ENCODE measurements at places on chromosomes 1 and 21. TPM values are rescaled to one million over a fixed set of nuclear protein-coding genes. Genes with fewer than 3 reads are reported as not detected.

DNA sequence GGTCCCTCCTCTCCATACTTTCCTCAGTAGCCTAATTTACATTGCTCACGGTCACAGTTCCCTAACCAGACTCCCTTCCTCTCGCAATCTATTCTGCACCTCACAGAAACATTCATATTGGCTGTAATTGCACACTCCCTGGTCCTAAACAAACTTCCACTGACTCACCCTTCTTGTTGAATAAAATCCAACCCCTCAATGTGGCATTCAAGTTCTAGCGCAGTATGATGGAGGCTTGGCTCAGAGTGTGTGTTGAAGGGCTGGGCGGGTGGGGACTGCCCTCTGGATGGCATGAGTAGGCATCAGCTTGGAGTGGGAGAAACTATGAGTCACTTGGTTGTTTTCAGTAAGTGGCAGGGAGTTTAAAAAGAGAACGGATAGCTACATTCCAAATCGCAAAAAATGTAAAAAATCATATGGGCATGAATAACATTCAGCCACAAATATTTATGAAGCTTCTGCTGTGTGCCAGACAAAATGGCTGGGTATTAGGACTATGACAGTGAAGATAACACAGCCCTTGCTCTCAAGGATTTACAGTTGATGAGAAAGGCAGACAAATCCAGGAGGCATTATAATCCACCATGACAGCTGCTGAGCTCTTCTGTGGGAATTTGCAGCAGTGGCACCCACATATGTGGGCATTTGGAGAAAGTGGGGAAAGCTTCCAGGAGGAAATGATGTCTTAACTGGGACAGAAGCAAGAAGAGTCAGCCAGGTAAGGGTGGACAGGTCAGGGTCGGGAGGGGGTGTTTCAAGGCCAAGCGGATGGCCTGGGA, 42.2 kb upstream of the LYST start:
- DNase-seq, result peak; percentile 91

GRCh38 chr1:66315671-66316070, 218.3 kb upstream of the SGIP1 start:
- no peak for DNase-seq

- DNase-seq, result peak; percentile 24
Measured at GRCh38 chr1:43414634-43415223, 25.0 kb downstream of the SZT2 start.

The ARHGEF16 gene
- total RNA-seq, result not detected

The CD84 gene
- not detected for total RNA-seq

- DNase-seq, result peak; percentile 22
Measured at GRCh38 chr21:44408226-44408625, 47.1 kb upstream of the LRRC3 start.

DNA sequence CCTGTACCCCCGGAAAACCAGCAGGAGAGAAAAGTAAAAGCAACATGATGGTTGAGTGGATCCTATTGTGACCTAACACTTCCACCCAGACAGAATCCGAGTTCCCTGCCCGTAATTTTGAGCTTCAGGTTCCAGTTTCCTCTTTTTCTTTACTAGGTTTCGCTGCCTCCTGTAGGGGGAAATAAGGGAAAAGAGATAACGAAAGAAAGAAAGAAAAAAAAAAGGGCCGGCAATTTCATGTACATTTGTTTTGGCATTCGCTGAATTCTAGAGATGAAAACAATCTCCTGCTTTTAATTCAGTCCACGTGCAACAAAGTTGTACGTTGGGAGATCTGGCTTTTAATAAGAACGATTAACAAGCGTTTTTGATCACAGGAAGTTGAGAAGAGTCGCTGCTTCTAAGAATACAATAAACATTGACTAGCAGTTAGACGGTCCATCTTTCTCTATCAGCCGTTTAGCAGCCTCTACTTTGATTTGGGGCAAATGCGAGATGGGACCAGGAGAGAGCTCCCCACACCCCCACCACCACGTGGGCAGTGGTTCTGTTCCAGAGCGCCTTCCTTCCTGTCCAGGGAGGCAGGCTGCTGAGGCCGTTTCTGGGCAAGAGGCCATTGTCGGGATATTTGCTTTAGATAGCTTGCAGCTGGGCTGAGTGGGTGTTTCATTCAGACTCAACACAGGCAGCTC, 155.9 kb upstream of the RUNX1 start:
- DNase-seq, result peak; percentile 30

- DNase-seq, result no peak
Measured at GRCh38 chr1:210467440-210468043, 138.8 kb downstream of the HHAT start.

DNA sequence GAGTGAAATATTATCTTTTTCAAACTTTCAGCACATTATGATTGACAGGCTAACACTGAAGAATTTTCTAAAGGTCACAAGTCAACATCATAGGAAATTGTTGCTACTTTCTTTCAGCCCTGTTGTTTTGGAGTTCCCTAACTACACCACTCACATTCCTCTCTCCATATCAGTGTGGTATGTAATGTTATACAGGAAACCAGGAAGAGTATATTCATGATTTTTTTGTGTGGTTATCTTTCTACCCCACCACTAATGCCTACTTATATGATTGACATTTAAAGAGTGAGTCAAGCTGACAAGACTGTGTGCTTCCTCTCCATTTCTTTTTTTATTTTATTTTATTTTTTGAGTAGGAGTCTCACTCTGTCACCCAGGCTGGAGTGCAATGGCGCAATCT, 47.8 kb upstream of the PRDM2 start:
- DNase-seq, result no peak

DNA sequence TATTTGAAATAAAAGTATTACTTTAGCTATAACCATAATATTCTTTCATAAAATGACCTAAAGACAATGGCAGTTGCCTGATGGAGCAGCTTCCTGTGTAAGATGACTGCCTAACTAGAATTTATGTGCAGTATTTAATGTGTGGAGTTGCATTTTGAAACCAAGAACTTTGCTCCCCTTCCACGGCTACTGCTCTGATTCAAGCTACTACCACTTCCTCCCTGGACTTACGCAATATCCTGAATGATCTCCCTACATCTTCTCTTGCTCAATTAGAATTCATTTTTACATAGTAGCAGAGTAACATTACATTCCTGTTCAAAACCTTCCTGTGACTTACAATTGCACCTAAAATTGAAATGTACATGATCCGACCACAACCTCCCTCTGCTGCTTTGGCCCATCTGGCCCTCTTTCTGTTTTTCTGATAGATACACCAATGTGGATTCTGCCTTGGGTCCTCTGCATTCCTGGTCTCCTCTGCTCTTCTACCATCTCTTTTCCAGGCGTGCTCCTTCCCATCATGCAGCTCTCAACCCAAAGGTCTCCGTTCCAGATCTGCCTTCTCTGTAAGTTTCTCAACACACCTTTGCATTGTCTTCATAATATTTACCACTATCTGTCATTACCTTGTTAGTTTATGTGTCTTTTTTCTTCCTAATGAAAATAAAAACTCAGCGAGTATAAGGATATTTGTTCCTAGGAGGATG, 47.4 kb upstream of the USP25 start:
- no peak for DNase-seq

Measured in MG63 (cell line).